ENCODE measurements at places on chromosomes 4 and X. TPM values are rescaled to one million over a fixed set of nuclear protein-coding genes. Genes with fewer than 3 reads are reported as not detected.

HSFX2 gene
- total RNA-seq, result not detected

- DNase-seq, result peak; percentile 65
Measured at GRCh38 chr4:183182873-183183725, 84.0 kb downstream of the WWC2 start.

DNA sequence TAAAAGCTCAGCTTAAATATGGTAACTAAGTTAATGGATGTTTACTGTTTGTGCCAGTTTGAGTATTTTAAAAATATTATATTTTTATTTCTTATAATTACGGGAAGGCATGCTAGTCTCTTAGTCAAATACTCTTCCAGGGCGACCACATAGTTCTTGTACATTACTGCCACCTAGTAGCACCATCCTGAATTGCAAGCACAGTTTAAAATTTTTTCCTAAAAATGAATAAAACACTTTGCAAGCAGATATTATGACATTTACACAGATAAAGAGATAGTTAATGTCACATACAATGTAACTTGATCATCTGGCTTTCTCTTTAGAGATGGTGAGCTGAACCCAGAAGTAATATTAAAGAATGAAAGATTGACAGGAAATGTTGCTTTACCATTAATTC lies 11.5 kb downstream of the NDP start:
- no peak for DNase-seq

GRCh38 chr4:92305878-92306520 lies 2.2 kb downstream of the GRID2 start:
- DNase-seq, result no peak

DNA sequence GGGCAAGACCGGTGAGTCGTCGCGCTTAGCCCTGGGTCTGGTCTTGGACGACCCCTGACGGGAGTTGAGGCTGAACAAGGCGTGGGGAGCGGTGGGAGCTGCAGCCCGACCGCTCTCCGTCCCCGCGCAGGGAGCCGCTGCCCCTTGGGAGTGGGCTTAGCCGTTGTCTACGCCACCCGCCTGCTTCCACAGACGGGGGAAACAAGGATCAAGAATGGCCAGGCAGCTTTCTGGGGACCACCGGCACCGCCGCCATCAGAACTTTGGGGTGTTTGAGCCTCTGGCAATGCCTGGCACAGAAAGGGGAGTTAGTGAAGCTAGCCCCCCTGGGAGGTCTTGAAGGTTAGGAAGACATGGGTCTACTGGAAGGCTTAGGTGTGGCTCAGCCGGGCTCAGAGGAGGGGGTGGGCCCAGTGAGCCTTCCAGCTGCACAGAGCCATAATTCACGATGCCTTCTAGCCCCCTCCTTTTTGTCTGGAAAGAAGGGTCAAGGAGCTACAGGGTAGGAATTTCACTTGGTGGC lies 583 bp downstream of the RASL11B start:
- DNase-seq, result peak; percentile 45

GRCh38 chr4:153916273-153916755 lies 127.4 kb upstream of the SFRP2 start:
- DNase-seq, result no peak

MYOZ2 gene
- 0.09 TPM for total RNA-seq

RBMXL3 gene
- not detected for total RNA-seq

DNA sequence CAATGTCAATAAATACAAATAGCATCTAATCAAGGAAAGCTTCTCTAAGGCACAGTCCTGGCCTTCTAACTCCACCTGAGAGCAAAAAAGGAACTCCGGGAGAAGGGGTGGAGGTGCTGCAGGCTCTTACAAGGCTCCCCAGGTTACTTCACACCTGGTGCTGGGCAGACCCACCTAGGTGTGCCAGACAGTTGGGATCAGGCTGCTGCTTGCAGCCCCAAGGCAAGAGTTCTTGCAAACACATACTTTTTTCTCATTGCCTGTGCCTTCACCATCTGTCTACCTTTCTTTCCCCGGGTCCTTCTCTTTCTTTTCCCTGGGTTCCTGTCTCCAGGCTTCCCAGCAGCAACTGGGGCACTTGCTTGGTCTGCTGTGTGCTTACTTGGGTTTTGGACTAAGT lies 81.4 kb upstream of the STIM2 start:
- no peak for DNase-seq

DNA sequence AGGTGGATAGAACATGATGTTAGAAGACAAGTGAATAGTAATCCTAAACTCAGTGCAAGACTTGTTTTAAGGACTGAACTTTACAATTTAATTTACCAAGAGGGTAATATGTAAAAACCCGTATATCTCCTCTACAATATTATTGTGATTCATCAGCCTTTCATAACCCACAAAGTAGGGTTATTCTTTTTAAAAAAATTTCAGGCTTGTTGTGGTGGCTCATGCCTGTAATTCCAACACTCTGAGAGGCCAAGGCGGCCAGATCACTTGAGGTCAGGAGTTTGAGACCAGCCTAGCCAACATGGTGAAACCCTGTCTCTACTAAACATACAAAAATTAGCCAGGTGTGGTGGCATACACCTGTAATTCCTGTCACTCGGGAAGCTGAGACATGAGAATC lies 7.2 kb downstream of the IBSP start:
- no peak for DNase-seq

- DNase-seq, result no peak
Measured at GRCh38 chr4:148810461-148810860, 368.2 kb upstream of the NR3C2 start.

- DNase-seq, result no peak
Measured at GRCh38 chr4:174873931-174874330, 44.2 kb upstream of the ADAM29 start.

TMEM144 gene
- total RNA-seq, result 17.3 TPM

DNA sequence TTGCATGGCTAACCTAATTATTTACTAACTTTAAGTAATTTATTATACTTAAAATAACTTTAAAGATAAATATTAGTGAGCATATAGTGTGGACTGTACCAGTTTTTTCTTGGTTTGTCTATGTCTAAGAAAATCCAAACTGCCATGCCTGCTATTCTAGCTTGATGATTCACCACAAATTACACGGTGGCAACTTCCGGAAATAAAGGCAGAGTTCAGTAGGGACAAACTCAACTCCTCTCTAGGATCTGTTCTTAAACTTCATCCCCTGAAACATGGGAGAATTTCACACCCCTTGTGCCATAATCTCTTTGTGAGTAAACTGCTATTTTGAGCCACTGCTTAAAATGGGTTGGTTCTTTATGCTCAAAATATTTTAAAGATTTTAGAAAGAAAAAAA lies 213.6 kb upstream of the NRK start:
- no peak for DNase-seq

NCAPG gene
- total RNA-seq, result 0.77 TPM

- DNase-seq, result no peak
Measured at GRCh38 chrX:70032792-70033191, 16.9 kb downstream of the AWAT2 start.

GRCh38 chr4:153160821-153161220 lies 43.4 kb upstream of the TRIM2 start:
- no peak for DNase-seq

- DNase-seq, result no peak
Measured at GRCh38 chr4:155960522-155960921, 6.9 kb upstream of the CTSO start.

GRCh38 chr4:26321373-26322221 lies 783 bp downstream of the RBPJ start:
- DNase-seq, result peak; percentile 67

DNA sequence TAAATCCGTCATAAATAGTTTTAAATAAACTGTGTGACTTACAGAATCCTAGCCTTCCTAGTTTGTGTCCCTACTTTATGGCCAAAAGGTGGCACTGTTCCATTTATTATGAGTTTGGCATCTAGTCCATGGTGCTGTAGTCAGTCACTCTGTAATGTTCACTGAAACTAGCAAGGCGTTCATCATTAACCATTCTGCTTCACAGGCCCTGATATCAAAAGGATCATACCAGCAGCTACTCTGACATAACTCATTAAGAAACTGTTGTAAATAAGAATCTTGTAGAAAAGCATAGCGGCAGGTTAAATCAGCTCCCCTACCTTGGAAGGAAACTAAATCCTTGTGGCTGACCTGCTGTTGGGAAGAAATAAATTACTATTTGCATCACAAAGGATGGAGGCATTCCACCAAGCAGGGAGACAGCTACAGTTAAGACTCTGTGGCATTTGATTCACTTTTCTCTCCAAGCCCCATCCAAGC lies 919.6 kb upstream of the DIAPH2 start:
- peak; percentile 20 for DNase-seq

GRPR gene
- 0.25 TPM for total RNA-seq
